ENCODE measurements at places on chromosomes 2 and 18.

- DNase-seq: peak; percentile 69
Measured at GRCh38 chr18:44758861-44759631, 78.4 kb downstream of the SETBP1 start.

GRCh38 chr2:215831296-215831913 lies 181.9 kb downstream of the MREG start:
- DNase-seq: no peak

DNA sequence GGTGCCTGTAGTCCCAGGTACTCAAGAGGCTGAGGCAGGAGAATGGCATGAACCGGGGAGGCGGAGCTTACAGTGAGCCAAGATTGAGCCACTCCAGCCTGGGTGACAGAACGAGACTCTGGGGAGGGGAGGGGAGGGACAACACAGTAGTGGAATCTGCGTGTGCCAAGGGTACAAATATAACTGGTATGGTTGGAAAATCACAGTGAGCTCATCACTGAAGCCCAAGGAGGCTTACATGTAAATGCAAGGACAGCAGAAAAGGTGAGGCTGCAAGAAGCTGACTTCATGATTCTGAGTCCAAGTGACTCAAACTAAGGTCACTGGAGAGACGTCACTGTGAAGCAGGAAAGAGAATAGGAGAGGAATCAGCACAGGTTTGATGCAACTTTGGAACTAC lies 9.2 kb downstream of the SEPTIN10 start:
- no peak for DNase-seq

- DNase-seq: no peak
Measured at GRCh38 chr2:20300656-20301055, 50.0 kb downstream of the PUM2 start.

DNA sequence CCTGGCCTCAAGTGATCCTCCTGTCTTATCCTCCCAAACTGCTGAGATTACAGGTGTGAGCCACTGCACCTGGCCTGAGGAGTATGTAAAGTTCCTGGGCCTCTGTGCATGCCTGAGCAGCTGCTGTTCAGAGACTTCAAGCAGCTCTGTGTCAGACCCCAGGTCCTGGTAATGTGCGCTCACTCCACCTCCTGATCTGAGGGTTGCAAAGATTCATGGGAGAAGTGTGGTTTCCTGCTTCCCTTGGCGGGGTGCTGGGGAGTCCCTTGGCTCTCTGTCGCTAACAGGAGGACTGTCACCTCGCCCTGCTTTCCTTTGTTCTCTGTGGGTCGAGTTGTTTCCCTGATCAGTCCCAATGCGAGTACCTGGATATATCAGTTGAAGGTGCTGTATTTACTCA lies 8.6 kb upstream of the IL36A start:
- peak; percentile 84 for DNase-seq

DNA sequence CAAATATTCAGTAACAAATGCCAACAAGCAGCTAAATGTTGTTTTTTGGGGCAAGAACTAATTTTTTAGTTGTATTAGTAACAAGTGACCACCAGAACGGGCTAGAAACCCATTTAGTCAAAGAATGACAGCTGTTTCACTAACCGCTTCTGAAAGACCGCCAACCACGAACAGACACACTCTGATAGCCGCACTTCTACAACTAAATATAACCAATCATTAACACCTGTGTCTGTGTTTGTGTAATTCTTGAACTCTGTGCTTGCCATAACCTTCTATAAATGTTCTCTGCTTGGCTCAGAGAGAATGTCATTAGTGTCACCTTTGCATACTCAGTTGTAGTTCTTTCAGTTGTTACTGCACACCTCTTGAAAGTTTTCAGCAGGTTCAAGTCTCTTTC lies 526.3 kb upstream of the LRRTM1 start:
- no peak for DNase-seq

- DNase-seq: no peak
Measured at GRCh38 chr2:67446491-67446911, 49.4 kb downstream of the ETAA1 start.

GRCh38 chr2:66069937-66070720 lies 364.8 kb upstream of the MEIS1 start:
- DNase-seq: no peak

GRCh38 chr18:59464486-59464885 lies 105.4 kb upstream of the LMAN1 start:
- no peak for DNase-seq

GRCh38 chr2:1440581-1440980 lies 27.3 kb downstream of the TPO start:
- no peak for DNase-seq

DNA sequence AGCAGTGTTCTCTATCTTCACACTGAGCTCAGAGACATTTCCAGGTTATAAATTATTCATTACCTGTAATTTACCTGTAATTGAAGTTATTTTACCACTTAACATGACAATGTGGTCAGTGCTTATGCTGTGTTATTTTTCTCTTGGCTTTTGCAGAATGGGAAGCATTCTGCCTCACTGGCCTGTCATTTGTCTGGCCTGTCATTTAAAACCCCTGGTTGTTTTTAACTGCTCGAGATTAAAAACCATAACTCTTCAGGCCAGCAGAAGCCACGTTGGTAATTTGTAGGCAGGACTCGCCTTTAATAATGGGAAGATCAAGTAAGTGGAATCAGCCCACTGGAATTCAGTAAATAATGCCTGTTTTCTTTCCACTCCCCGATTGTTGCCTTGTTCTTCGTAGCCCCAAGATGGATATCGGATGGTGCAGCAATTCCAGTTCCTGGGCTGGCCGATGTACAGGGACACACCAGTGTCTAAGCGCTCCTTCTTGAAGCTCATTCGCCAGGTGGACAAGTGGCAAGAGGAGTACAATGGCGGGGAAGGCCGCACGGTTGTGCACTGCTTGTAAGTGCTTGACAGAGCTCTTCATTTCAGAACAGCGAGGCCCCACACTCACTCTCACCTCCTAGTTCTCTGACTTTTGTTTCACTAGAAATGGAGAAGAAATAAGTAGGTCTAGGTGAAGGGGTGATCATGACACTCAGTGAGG lies 222.4 kb upstream of the RAB12 start:
- DNase-seq: no peak

DNA sequence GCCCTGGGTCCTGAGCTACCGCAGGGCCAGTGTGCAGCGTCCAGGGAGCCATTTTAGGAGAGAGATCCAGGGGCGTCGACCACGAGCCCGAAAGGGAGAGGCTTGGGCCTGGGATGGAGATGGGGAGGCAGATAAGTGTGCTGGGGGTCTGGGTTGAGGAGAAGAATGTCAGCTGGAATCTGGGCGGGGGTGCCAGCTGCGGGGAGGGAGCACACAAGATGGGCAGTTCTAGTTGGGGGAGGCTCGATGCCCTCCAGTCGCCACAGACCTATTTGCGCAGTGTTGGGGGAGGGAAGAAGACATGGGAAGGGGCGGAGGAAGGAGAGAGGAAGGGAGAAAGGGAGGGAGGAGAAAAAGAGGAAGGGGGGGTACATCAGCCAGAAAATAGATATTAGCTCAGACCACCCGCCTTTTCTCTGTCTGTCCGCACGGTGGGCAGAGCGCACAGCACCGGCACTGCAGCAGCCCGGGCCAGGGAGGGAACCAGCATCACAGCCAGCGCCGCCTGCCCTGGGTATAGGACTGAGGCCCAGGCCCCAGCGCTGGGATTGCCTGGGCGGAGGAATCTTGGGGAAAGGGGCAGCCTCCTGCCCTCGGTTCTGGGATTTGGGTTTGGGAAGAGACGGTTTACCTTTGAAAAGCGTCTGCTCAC lies 1.9 kb upstream of the HOXD11 start:
- DNase-seq: no peak

- no peak for DNase-seq
Measured at GRCh38 chr2:160650196-160651118, 156.8 kb upstream of the RBMS1 start.

GRCh38 chr18:62324917-62325805 lies at the start of gene TNFRSF11A:
Gene TNFRSF11A, plus strand, starts transcription at chr18:62325310. Its CDS starts 43 bp downstream, at chr18:62325353.
- DNase-seq: peak; percentile 88

- DNase-seq: no peak
Measured at GRCh38 chr2:190482451-190482850, 52.1 kb downstream of the NEMP2 start.

- DNase-seq: no peak
Measured at GRCh38 chr2:65481961-65482360, 49.6 kb upstream of the SPRED2 start.

DNA sequence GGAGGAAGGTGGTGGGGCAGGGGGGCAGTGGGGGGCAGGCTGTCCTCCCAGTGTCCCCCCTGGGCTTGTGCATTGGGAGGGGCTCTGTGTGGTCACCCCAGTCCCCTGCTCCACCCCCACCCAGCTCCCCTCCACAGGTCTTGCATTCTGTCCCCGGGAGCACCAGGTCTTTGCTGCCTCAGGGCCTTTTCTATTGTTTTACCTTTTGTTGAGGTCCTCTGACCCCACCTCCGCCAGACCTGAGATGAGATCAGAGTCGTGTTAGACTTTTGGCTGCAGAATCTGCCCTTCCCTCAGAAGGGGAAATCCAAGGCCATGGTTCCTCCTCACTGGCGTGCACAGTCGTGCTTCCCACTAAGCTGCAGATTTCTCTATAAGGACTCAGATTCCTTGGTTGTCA lies 20.8 kb downstream of the ATG4B start:
- DNase-seq: no peak

GRCh38 chr2:108586631-108587030 lies 52.4 kb downstream of the LIMS1 start:
- no peak for DNase-seq

GRCh38 chr2:172586245-172586891 lies 30.5 kb downstream of the PDK1 start:
- DNase-seq: no peak

GRCh38 chr18:78612318-78612717 lies 367.3 kb upstream of the SALL3 start:
- no peak for DNase-seq

GRCh38 chr2:65164426-65164891 lies 34.6 kb upstream of the RAB1A start:
- DNase-seq: no peak

DNA sequence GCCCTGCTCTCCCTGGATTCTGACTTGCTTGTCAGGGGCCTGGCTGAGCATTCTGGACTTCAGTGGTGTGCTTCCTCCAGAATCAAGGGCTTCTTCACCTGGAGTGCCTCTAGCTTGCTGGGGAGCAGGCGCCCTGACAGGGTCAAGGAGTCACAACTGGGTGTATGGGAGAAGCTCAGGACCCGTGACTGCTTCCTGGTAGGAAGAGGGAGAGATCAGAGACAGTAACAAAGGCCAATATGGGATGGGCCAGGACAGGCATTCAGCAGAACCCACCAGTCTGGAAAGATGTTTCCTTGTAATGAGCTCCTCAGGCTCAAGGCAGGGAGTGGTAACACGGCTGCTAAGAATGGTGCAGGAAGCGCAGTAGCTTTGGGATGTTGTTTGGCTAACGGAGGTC lies 104.4 kb upstream of the ACAA2 start:
- DNase-seq: no peak

DNA sequence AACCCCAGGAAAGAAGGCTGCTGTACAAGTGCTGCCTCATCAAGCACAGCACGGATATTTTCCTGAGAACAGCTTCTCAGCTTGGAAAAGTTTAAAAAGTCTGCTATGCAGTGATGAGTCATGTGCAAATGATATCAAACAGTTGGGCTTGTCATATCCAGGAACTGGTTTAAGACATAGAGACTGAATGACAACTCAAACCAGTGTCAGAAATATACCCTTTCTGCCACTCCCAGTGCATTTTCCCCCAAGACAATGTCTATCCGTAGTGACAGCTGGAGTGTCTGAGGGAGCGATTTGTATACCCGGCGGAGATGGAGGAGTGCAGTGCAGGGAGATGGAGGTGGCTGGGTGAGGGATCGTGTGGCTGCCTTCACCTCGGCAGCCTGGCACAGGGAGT lies 28.2 kb downstream of the SOX11 start:
- DNase-seq: no peak

DNA sequence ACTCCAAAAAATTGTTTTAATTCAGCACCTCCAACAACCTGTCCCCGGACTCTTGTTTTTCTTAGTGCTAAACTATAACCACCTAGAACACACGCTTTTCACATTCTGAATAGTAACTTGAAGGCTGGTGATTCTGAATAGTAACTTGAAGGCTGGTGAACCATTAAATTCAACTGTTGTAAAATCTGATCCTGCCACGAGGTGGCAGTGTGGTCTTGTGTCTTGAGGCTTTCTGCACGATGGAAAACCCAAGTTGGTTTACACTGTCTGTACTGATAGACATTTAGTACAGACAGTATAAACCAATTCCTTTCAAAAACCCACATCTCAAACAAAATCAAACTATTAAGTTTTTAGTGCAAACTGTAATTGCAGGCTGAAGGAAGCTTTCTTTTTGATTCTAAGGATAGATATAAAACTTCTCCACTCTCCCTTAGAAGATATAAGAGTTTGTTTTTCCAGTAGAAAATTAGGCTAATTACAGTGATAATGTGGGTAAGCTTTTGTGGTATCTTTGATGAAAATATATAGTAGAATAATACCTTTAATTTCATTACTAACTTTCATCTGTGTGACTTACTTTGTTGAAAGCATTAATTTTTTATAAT lies 57.6 kb downstream of the VAPA start:
- peak; percentile 84 for DNase-seq

DNA sequence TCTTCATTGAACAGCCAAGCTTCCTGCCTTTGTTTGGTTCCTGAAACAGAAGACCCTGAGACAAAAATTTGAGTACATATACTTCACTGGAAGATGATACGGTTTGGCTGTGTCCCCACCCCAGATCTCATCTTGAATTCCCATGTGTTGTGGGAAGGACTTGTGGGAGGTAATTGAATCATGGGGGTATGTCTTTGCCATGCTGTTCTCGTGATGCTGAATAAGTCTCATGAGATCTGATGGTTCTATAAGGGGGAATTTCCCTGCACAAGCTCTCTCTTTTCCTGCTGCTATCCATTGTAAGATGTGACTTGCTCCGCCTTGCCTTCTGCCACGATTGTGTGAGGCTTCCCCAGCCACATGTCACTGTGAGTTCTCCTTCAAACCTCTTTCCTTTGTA lies 76.5 kb downstream of the BABAM2 start:
- DNase-seq: no peak

DNA sequence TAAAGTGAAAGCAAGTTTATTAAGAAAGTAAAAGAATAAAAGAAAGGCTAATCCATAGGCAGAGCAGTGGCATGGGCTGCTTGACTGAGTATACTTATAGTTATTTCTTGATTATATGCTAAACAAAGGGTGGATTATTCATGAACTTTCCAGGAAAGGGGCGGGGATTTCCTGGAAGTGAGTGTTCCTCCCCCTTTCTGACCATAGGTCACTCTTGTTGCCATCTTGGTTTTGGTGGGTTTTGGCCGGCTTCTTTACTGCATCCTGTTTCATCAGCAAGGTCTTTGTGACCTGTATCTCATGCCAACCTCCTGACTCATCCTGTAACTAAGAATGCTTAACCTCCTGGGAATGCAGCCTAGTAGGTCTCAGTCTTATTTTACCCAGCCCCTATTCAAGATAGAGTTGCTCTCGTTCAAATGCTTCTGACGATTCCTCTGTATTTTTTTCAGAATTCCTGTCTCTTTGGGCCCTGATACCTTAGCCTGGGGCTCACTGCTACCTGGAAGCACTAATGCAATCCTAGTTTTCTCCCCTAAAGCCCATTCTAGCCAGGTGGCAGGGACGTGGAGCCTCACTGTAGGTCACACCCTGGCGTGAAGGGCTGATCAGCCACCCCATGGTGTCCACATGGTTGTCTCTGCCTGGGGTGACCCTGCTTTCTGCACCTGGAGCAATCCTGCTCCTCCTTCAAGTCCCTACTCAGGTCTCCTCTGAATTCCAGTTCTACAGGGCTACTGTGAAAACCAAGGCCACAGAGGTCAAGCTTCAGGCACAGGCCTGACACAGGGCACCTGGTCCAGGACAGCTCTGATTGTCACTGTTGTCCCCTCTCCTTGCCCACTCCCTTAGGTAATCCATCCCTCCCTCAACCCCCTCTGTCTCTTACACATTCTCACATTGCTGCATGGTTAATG lies 6.0 kb upstream of the SLC35F6 start:
- DNase-seq: no peak

Data from activated effector memory CD4-positive, alpha-beta T cell treated with anti-CD3 and anti-CD28 coated beads, Interleukin-2, amount 50 U/mL, for 16 hours (primary cell).